ENCODE measurements at places on chromosomes 2 and 18.

- no peak for DNase-seq
These were observed 122.3 kb downstream of the NEDD4L start for GRCh38 chr18:58166278-58166844.

DNA sequence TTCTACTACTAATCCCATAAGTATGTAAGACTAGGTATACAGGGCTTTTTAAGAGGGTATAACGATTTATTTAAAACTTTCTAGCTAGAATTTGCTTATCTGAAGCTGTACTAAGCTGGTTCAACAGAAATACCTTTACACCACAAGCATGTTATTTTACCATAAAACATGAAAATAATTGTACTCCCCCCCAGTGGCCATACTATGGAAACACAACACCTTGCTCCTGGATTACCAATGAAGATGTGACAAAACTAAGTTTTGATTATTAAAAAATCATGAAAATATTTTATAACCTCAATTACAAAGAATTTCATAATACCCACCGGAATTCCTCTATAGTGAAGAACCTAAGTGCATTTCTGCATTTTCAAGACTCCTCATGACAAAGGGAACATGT is 27.3 kb downstream of the LPIN2 start:
- no peak for DNase-seq

DNA sequence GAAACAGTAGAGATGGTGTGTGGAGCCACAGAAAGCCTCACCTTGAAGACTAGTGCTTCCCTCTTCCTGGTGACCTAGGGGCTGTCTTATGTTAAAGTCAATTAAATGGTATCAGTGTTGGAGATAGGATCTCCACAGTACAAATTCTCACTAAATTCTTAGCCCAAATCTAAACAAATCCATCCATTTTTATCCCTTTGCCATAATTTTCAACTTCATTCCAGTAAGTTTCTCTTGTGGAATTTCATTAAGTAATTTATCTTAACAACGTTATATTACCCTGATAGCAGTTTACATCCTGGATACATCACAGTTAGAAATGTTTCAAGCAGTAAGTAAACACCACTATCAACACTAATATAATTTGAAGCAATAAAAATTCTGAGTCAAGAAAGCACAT is 989.4 kb upstream of the NXPH2 start:
- DNase-seq, result no peak

- DNase-seq, result no peak
These were observed 149.7 kb downstream of the SMAD7 start for GRCh38 chr18:48800876-48801727.

DNA sequence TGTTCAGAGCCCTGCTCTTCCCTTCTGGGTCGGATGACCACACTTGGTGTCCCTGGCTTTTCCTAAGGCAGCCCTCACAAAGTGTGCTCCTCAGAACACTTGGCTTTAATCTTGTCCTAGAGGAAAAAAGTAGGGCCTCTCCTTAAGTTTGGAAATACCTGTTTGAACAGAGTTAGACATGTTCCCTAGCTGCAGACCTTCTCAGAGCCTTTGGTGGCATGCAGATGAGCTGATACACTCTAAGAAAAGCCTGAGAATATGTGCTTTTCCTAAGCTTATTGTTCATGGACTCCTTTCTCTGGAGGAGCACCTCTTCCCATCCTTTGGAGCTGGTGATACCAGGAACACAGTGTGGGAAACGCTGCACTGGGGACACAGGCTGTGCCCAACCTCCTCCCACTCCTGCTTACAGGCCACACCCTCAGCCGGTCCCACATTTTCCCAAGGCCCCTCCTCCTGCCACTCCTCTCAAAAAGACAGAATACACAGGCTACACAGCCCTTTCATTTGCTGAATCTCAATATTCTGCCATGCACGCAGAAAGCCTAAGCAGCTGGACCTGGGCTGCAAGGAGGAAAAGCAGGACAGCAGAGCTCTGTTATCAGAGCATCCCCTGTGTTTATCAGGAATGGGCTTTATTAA is 443.6 kb downstream of the NBAS start:
- peak; percentile 35 for DNase-seq

DNA sequence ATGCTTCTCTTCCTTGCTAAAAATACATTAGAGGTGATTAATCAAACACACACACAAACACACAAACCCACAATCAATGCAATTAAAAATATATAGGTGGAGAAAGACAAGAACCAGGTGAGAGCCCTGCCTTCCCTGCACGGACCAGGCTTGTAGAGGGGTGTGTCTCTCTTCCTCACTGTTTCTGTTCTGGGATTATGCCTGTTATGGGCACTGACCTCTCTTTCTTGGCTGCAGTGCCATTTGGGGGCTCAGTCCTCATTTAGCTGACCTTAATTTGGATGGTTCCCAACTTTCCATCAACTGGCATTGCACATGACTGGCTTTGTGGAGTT is 89.8 kb downstream of the SH3RF3 start:
- DNase-seq, result no peak

DNA sequence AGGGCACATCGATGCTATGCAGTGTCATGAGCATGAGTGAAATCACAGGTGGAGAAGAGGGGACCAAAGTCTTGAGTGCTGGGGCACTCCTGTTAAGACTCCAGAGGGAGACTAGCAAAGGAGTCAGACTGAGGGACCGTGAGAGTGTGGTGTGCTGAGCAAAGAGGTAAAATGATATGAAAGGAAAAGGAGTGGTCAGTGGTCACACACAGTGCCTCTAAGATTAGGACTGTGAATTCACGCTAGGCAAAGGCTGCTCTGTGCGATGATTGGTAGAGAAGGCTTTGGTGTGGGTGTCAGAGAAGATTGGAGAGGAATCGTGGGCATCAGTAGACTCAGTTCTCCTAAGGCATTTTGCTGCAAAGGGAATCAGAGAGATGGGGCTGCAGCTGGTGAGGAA is 12.8 kb downstream of the SOCS6 start:
- DNase-seq, result no peak

GRCh38 chr18:9890957-9891356 is 5.2 kb downstream of the TXNDC2 start:
- DNase-seq, result no peak

- DNase-seq, result no peak
These were observed 79.3 kb upstream of the ITPRID2 start for GRCh38 chr2:181812106-181812743.

DNA sequence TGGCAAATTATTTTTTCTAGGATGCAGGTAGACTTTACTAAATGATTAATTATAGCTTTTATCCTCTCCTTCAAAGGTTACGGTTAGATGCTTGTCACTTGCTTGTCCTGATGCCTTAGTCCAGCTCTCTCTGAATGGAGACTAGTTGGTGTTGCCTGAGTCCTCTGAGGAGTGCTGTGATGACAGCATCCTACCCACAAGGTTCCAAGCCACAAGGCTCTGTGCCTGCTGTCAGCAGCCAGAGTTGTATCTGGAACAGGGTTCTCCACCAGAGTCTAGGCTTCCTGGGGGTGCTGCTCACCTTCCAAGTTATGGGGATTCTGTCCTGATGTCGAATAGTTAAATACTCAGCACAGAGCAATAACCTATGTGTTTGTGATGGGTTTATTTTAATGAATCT is 125.7 kb downstream of the GALNT1 start:
- no peak for DNase-seq

DNA sequence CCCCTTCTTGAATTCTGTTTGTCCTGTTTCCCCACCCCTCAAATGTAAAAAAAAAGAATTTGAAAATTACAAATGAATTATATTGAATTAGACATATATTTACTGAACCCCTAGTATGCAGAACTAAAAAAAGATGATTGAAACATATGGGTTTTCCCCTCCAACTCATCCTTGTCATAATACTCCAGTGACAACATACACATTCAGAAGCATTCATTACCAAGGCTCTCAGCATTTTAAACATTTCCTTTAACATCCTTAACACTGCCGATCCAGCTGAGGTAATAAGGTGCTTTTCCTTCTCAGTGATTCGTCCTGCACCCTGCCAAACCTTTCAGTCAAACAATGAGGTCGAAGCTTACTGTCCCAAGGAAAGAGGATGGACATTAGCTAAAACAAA is 53.1 kb upstream of the DTNB start:
- no peak for DNase-seq

DNA sequence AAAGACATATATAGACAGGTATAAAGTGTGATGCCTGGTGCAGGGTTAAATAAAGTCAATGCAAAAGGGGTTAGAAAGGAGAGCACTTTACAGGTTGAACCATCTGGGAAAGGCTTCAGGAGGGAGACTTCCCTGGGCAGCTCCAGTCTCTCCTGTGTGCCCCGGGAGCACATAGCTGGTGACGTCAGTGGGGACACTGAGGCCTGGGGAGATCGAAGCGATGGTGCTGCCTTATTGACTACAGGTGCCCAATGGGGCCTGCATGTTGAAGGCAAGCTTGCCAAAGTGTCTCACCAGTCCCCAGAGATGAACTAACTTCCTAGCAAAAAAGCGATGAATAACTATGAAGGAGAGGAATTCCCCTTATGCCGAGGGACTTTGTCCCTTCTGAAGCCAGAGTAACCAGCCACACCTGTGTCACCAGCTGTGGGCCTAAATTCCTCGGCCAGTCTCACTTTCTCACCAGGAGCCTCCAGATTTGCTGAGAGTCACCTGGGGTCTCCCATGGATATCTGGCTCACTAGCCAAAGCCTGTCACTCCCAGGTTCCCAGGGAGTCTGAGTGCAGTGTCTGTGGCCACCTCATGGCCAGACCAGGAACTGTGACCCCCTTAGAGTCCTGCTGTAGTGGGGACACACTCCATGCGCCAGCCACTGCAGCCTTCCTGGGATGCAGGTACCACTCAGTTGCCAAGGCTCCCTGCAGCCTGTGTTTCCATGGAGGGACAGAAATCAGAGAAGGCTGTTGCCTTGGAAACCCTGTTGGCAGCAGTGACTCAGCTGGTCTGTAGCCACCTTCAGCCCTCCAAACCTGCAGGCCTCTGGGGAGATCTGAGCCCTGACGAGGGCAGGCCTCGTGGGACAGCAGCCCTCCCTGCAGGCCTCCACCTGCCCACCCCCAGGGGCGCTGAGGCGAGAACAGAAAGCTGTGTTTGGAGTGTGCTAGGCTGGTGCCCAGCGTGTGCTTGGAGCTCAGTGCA is 128.7 kb downstream of the CTIF start:
- DNase-seq, result peak; percentile 76

- DNase-seq, result no peak
These were observed 29.0 kb downstream of the OSR1 start for GRCh38 chr2:19329445-19329844.

DNA sequence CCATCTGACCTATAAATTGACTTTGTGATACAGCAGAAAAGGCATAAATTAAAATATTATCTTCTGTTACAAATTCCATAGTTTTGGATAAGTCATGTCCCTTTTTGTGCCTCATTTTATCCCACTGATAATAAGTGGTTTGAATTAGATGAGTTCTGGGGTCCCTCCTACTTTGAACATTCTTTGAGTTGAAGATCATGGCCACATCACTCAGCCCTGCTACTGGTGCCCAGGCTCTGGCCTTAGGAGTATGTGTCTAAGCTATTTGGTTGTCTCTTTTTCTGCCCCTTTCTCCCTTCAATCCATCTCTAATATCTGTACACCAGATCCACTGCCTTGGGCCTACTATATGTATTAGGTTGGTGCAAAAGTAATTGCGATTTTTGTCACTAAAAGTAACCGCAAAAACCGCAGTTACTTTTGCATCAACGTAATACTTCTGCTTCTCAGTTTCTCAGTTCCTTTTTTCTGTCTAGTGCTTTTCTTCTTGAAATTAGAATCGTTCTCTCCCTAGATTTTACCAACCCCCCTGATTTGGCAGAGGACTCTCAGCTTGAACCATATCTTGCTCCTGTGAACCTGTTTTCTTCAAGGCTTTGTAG is 362.5 kb upstream of the TNP1 start:
- no peak for DNase-seq

DNA sequence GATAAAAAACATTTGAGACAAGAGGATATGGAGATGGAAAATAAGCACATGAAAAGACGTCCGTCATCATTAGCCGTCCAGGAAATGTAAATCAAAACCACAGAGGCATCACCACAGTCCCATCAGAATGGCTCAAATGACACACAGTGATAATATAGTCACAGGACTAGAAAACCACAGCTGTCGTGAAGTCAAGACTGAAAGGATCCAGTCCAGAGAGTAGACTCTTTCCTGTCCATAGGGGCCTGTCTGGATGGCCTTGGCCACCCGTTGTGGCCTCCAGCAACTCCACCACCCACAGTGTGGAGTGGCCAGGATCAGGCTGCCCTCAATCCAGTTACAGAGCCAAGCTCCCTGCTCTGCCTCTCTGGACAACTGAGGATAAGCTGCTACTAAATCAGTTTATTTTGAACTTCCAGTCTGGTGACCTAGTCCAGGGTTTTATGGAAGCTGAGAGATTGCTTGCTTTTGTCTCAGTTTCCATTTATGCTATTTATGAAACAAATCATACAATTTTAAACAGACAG is 60.4 kb downstream of the RHOB start:
- DNase-seq, result no peak
